ENCODE measurements at places on chromosomes 5 and 9. TPM values are rescaled to one million over a fixed set of nuclear protein-coding genes. Genes with fewer than 3 reads are reported as not detected.

Gene ROR2
- 5.8 TPM for polyA plus RNA-seq

DNA sequence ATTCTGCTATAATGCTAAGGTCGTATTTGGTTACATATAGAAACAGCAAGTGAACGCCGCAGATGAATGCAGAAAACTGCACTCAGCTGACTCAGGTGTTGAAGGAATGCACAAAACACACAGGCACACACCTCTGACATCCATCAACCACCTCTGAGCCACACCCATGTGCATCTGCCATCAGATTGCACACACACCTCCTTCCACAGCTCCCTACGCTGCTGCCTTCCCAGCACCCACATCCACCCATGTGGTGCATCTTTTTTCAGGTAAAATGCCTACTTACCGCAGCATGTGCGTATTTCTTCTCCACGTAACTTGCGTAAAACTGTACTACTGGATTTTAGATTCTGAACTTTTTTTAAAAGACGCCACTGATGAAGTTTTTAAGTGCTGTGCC, 7.1 kb downstream of the STK10 start:
- DNase-seq, result no peak

GRCh38 chr9:99105152-99106043, 485 bp downstream of the TGFBR1 start:
- peak; percentile 67 for DNase-seq

Gene C8G
- 0.48 TPM for polyA plus RNA-seq

Gene PRR16
- 27.5 TPM for polyA plus RNA-seq

- peak; percentile 18 for DNase-seq
These were observed 91.6 kb downstream of the UBE2QL1 start for GRCh38 chr5:6540111-6540827.

Gene CCDC192
- 0.94 TPM for polyA plus RNA-seq

DNA sequence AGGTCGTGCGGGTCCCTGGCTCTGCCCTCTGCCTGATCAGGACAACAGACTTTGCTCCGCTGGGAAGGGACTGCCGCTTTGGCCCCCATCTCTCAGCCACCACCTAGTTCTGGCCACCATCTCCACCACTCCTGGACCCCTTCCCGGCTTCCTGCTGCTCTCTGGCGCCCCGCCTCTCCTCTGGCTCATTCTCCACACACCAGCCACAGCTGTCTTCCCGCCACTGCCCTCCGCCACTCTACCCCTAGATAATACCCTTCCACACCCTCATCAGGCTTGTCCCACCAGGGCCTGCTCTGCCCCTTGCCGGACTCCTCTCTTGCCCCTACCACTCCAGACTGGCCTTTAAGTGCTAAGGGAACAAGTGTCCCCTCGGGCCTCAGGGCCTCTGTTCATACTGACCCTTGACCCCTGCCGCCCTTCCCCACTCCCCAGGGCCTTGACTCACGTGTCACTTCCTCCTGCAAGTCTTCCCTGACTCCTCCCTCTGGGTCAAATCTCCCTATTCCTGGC, 3.0 kb upstream of the CDX1 start:
- peak; percentile 81 for DNase-seq

Gene CDC20B
- not detected for polyA plus RNA-seq

Gene PCDHB10
- 3.2 TPM for polyA plus RNA-seq

Gene FAM151B
- polyA plus RNA-seq, result 4.3 TPM

GRCh38 chr9:21234153-21234687, 5.6 kb downstream of the IFNA14 start:
- DNase-seq, result no peak

DNA sequence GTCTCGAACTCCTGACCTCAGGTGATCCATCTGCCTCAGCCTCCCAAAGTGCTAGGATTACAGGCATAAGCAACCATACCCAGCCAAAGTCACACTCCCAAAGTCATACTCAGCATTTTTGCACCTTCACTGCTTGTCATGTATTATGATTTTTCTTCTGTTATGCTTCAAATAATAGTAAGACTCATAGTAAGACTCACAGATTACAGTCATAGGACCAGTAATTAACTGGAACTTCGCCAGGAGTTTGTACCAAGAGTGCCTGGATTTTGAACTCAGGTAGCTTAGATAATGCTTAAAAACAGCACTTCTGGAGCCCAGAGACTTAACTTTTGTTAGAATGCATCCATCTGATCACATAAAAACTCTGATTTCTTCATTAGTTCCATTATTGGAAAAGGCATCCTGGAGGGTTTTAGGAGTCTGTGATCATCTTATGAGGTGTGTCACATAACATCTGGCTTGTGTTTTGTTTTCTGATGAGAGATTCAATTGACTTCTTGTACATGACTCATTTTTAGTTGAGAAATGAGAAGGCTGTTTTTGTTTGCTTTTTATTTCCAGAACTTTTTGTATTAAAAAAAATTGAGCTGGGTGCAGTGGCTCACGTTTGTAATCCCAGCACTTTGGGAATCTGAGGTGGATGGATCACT, 131.5 kb downstream of the ADAMTS19 start:
- DNase-seq, result no peak

Gene EXD3
- 11.0 TPM for polyA plus RNA-seq

Gene MLANA
- polyA plus RNA-seq, result 1.2 TPM

Gene WWC1
- 0.45 TPM for polyA plus RNA-seq

DNA sequence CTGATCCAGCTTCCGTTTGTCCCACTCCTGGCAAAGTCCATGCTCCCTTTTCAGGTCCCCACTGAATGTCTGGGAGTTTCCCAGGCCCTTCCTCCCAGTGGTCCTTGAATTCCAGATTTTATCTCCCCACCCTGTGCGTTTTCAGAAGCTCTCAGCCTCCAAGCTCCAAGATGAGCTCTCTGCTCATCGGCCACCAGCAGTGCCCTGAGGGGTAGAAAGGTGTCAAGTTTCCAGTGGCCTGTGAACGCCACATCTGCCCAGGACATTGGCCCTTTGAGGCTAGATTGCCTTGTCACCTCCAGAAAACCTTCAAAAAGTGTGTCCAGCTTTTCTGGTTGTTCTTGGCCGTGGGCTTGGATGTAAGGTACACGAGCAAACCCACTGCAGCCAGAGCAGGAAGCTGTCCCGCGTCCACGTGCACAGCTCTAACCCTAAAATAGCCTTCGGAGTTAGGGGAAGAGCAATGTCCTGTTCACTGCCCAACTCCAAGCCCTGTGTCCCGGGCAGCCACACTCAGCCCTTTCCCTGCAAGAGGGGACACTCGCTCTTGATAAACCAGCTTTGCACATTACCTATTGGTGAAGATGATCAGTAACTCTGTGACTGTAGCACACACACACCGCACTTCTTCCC, 10.9 kb upstream of the LRRC14B start:
- no peak for DNase-seq

DNA sequence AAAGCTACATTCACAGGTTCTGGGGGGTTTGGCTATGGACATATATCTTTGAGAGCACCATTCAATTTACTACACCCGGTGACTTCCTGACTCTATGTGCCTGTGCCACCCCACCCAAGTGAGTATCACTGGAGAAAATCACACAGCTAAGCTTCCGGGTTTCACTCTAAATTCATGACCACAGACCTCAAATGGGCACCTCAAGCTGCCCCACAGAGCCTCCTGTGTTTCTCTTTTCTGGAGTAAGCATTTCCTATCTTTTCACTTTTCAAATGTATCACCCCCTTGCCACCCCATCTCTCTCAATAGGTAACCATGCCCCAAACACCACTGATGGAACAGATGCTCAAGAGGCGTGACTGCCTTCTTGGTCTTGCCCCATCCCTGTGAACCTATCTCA, 49.2 kb upstream of the NEK6 start:
- no peak for DNase-seq

GRCh38 chr9:134198791-134199190, 34.4 kb upstream of the RNU6ATAC start:
- DNase-seq, result no peak

DNA sequence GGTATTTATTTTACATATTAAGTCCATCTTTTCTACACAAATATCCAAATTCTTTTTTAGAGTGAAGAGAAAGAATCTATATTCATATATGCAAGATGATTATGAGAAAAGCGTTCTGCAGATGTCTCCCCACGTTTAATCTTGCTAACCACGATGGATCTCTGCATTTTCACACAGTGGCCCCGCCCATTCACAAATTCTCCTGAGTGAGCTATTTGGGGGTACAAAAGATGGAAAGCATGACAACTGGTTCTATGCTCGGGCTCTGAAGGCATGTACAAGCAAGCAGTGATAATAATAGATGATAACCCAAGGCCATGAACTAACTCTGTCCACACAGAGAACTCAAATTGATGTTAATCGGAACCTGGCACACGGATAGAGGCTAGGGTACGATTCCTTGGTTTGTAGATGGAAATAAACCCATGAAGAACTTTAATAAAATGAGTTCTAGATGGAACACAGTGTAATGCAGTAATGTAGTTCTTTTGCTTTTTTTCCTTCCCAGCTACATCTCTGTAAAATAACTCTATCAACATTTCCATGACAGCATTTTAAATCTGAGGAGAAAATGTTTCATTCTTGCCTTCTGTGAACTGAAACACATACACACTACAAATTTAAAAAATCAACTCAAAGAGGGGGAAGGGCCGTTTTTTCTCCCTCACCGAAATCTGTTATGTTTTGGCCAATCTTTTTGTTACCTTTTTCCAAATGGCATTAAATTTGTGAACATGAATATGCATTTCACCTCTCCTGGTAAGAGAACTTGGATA, 851.7 kb upstream of the DMAC1 start:
- peak; percentile 27 for DNase-seq

GRCh38 chr5:145811834-145812625, 23.1 kb downstream of the PRELID2 start:
- DNase-seq, result no peak

DNA sequence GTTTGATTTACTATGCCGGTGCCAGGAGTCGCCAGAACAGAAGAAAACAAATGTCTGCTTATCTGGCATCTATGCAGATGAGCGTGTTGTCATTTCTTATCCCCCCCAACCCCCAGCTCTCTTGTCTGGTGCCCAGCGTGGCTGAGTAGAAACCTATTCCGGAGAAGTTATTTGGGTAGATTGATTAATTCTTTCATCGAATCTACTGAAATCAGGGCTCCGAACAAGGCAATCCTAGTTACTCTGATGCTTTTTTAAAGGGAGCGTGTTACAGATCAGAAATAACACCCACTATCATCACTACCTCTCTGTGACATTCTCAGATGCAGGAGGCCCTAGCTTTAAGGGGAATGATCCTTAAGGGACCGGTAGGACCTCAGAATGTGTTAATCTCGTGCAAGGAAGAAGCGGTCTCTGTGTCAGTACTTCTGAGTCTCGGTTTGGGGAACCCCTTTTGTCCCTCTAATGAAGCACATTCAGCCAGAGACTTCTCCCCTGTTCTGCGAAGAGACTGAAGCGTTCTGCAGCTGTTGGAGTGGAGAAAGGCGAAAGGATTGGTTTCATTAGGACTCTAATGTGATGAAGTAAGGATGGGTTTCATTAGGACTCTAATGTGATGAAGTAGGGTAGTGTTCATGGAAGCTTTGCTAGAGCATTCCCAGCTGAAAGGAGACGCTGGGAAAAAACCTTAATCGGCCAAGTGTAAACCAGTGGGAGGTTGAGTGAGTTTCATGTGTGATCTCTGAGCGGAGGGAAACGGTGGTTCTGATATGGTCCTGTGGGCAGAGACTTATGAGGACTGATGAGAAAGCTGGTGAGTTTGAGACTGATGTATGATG, 1.5 kb downstream of the PIP5K1B start:
- DNase-seq, result no peak

GRCh38 chr5:142686210-142686734, 382 bp upstream of the FGF1 start:
- DNase-seq, result no peak

DNA sequence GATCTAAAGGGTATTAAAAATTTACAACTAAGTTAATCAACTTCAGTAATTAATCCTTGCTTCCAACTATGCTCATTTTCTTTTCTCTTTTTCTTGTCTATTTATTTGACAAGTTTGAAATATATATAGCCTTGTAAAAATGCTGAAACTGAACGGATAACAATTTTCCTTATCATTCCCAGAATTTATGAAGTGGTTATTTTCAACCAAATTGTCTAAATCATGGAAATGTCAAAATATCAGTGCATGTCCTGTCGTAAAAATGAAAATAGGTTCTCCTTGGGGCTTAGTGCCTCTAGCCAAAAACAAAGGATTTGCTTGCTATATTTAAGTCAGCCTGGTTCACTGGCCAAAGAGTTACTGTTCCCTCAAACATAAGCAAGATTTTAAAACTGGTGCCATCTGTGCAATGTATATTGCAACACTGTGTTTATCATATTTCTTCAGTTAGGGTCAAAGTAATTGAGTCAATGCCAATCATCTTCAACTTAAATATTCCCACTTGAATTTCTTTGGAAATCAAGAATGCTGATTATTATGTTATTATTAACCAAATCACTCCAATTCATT, 798.3 kb downstream of the MAT2B start:
- DNase-seq, result no peak

Gene IFNA2
- polyA plus RNA-seq, result not detected

Gene PCDHB13
- 2.2 TPM for polyA plus RNA-seq

GRCh38 chr9:121557581-121558447, 58.2 kb upstream of the GGTA1 start:
- peak; percentile 68 for DNase-seq

GRCh38 chr5:150078802-150079689, 7.3 kb downstream of the CSF1R start:
- no peak for DNase-seq

GRCh38 chr5:3198074-3198449, 397.6 kb upstream of the IRX1 start:
- DNase-seq, result no peak

Gene CD72
- not detected for polyA plus RNA-seq

Gene TRAPPC13
- 28.3 TPM for polyA plus RNA-seq

- DNase-seq, result peak; percentile 72
These were observed 4.0 kb upstream of the MYORG start for GRCh38 chr9:34380511-34381315.

Gene ANKRD34B
- 0.15 TPM for polyA plus RNA-seq

DNA sequence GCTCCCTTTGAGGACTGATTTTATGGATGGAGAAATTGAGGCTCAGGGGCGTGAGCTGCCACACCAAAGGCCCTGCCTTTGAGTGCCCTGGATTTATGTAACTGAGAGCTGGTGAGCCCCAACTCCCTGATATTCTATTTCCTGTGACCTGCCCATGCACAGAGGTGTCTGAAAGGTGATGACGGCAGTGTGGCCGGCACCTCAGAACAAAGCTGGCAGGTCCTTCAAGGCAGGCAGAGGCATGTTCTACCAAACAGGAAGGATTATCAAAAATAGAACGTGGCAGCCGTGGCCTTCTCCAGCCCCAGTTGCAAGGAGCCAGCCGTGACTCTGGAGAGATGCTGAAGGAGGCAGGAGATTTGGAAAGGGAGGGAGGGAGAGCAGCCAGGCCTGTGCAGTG, 36.2 kb downstream of the INSYN2B start:
- DNase-seq, result no peak

DNA sequence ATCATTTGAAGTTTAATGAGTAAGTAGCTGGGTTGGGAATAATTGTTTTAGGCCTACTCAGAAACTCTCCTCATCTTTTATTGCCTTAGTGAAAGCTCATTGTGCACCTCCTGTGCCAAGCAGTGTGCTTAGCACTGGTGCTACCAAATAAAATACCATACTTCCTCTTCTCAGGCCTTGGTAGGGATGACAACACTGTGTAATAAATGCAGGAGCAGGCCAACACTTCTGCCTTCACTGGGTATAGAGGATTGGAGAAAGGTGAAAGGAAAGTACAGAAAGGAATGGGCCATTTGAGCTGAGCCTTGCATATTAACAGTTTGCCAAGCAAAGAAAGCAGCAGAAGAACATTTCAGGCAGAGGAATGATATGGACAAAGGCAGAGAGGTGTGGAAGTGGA, 285.7 kb downstream of the NR3C1 start:
- DNase-seq, result no peak
